H1 (cell line): ENCODE measurements at places on chromosomes 1 and 21. TPM values are rescaled to one million over a fixed set of nuclear protein-coding genes. Genes with fewer than 3 reads are reported as not detected.

- DNase-seq = no peak
Measured at GRCh38 chr1:223230161-223230881, 87.3 kb upstream of the TLR5 start.

DNA sequence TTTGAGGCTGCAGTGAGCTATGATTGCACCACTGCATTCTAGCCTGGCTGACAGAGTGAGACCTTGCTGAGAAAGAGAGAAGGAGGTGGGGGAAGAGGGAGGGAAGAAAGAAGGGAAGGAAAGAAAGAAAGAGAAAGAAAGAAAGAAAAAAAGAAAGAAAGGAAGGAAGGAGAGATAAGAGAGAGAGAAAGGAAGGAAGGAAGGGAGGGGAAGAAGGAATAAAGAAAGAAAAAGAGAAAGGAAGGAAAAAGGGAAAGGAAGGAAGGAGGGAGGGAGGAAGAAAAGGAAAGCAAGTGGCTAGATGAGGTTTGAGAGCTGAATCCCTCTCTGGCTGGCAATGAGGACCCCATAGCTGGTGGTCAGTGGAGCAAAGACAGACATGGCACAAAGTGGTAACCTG lies 20.4 kb downstream of the MT1HL1 start:
- no peak for DNase-seq

GRCh38 chr1:53485478-53486394 lies 26.5 kb downstream of the DMRTB1 start:
- DNase-seq = peak; percentile 70

DNA sequence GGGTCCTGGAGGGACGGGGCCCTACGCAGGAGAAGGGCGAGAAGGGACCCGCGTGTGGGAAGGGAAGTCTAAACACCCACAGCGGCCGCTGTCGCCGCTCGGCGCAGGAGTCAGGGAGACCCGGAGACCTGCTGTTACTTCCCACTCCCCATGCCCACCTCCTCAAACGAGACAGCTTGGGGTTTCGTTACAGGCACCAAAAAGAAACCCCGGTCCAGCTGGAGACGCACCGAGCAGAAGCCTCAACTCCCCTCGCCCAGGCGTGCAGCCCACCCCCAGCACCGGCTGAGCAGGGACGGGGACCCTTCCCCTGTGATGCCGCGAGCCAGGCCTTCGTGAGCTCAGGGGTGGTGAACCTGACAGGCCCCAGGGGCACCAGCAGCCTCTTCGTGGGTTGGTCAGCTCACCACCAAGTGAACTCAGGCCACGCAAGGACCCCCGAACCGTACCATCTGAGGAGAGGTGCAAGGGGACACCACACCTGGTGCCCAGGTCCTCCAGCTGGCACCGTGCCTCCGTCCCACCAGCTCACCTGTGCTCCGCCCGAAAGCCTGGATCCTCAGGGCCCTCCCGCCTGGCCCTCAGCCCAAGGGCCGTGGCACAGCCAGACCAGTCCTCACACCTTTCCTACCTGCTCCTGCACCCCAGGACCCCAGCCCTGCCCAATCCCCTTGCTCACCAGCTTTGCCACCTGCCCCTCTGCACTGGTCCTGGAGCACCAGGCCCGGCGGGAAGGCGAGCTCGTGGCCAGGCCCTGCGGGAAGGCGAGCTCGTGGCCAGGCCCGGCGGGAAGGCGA lies 5.0 kb downstream of the SDF4 start:
- DNase-seq = no peak

RORC gene
- total RNA-seq = 0.52 and 0.54 TPM in 2 replicates
